ENCODE measurements at places on chromosomes 7 and 10.

- no peak for DNase-seq
These were observed 55.5 kb upstream of the LHFPL3 start for GRCh38 chr7:104272767-104273384.

- DNase-seq: no peak
These were observed 8.7 kb downstream of the STARD3NL start for GRCh38 chr7:38186593-38187314.

DNA sequence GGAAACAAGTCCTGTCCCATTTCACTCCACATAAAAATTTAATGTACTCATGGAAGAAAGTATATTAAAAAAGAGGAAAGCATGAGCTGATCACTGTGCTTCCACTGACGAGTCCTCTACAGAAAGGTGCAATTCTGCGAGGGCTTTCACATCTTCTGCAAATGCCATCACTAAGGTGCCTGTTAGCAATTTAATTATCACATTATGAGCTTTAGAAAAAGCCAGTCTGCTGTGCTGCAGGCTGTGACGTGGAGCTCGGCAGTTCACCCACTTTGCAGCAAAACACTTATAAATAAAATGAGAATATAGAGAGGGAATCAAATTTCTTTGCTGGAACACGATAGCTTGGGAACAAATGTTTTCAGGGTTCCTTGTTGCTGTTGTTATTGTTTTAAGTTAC, 22.5 kb upstream of the NEUROD6 start:
- no peak for DNase-seq

- no peak for DNase-seq
These were observed 19.2 kb downstream of the GNA12 start for GRCh38 chr7:2824678-2825461.

DNA sequence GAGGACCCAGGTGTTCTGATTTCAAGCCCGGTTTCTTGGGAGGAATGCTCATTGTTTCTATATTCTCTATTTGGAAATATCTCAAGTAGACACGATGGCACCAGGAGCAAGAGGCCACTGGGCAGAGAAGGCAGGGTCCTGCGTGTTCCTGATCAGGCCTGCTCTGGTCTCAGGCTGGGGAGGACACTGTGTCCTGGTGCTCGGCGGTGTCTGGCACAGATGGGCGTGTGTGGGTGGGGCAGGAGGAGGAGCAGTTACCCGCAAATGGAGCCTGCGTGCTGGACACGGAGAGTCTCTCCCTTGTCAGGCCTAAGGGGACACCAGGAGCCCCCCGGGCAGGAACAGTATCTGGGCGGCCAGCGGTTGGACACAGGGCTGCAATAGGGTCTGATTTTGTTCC, 25.9 kb upstream of the GOLGA7B start:
- DNase-seq: no peak

DNA sequence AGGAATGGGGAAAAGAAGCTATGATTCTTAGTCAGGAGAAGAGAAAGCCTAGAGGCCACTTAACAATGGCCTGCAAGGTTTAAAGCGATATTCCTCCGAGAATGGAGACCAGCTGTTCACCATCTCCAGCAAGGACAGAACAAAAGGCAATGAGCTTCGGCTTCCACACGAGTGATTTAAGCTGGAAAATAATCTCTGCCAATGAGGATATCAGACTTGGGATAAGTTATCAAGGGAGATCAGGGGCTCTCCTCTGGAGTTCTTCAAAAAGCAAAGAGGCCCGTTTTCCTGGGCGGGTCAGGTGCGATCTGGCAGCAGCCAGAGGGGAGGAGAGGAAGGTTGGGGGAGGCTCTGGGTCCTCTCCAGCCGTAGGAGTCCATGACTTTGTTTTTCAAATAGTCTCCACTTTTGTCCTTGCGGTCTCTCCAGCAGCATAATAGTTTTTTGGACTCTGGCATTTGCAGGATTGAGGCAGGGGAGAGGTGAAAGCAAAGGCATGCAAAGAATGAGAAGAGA, 211.3 kb downstream of the SKIDA1 start:
- no peak for DNase-seq

DNA sequence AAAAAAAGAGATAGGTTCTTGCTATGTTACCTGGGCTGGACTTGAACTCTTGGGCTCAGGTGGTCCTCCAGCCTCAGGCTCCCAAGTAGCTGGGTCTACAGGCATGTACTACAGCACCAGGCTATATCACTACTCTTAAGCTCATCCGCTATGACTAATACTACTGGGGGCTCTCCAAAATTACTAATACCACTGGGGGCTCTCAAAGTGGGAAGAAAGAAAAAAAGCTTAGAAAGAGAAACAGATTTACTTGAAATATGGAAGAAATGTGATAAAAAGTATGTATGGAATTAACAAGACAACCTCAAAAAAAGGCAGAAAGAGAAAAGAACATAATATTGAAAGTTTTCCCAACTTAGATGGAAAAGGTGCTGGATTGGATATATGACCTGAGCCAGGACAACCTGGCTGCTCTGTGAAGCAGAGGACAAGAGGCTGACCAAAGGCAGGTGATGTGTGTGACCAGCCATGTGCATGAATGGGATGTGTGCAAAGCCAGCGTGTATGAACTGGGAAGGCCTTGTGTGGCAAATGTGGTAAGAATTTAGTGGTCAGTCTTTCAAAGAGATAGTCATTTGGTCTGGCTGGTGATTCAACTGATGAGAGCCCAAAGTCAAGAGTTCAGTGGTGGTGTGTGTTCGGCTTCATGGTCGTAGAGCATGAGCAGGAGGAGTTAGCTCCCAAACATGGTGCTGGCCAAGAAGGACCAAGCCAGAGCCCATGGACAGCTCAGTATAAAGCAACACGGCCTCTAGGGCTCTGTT, 232.4 kb upstream of the KLF14 start:
- DNase-seq: no peak

- no peak for DNase-seq
These were observed 44.2 kb downstream of the GLRX3 start for GRCh38 chr10:130180416-130180815.

- no peak for DNase-seq
These were observed 248.9 kb downstream of the KIAA1217 start for GRCh38 chr10:24457661-24458318.

GRCh38 chr10:70849582-70850016, 33.9 kb downstream of the SGPL1 start:
- DNase-seq: no peak

DNA sequence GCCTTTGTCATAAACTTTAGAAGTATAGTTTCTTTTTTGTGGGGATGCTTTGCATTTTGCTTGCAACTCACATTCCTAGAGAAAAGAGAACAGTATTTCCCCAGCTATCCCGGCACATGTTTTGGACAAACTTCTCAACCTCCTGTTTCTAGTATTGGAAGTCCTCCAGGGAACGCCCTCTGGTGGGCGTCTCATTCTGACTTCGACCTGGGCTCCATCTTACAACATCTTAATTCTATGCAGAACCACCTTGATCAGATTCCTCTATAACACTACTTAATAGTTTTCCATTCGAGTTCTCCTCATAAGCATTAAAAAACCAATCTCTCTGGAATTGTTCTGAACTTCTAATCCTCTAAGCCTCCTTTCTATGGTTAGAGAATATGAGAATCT, 139.5 kb upstream of the FZD8 start:
- DNase-seq: no peak

GRCh38 chr7:38318241-38318640, 44.8 kb upstream of the TARP start:
- DNase-seq: no peak

- no peak for DNase-seq
These were observed 166.5 kb downstream of the TMEM26 start for GRCh38 chr10:61286686-61287085.

DNA sequence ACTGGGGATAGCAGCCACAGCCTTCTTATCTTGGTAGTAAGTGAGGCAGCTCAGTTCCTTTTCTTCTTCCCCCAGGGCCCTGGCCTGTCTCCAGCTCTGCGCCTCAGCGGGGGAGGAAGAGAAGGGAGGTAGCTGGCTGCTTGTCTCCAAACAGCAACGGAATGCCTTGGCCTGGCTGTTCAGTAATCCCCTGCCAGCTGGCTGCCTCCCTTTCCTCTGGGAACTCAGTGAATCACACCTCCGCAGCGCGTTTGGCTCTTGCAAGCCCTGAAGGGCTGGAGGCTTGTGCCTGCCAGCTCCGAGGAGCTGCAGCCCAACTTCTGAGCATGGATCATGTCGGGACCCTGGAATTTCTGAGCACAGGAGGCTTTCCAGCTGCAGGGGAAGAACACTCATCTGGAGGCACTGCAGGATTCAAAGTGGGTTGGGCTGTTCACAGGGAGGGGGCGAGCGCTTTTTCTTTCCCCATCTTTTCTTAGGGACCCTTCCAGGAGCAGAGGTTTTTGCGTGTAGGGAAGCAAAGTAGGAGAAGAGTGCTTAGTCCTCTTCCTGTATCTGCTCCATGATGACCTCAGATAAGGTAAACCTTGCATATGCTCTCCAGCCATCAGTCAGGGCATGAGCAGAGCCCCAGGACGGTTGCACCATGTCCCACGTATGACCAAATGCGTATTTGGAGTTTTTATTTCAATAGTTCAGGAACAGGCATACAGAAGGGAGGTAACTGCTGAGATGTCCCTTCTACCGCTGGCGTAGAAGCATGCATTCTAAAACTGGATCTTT, 253.2 kb upstream of the INHBA start:
- no peak for DNase-seq

- DNase-seq: no peak
These were observed 7.0 kb downstream of the MXI1 start for GRCh38 chr10:110214371-110214826.

DNA sequence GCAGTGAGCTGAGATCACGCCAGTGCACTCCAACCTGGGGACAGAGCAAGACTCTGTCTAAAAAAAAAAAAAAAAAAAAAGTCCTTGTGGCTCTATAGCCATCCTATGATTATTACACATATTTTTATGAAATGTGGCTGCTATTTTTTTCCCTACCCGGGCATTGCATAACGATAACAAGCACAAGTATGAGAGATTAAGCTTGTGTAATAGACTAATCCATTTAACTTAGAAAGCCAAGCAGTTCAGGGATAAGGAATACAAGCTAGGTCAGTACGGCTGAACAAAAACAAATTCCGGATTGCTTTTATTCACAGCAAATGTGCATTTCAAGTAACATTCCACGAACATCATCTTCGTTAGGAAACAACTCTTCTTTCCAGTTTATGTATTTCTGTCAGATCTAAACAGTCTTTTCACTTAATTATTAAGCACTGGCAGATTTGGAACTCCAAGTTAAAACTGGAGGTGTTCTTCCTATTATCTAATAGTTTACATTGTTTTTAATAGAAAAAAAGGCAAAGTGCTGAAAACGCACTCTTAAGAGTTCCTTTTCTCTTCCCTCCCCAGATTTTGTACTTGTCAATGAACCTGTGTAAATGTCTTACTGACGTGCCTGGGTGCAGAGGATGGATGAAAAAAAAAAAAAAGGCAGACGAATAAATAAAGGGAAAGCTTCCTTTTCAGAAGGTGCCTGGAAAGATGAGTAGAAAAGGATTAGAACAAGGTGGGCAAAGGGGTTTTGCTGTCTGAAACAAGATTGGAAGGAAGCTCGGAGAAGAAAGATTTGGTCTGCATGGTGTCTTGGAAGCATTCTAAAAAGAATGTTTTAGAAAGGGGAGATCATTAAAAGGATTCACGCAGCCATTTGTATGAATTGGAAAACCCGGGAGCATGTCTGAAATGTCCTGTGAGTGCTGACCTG, 81.1 kb downstream of the PRTFDC1 start:
- DNase-seq: no peak

- DNase-seq: peak; percentile 7
These were observed at the start of gene TMEM178B for GRCh38 chr7:141073641-141074161. Gene TMEM178B, plus strand, starts transcription at chr7:141074064.

- DNase-seq: no peak
These were observed 22.1 kb downstream of the RAB18 start for GRCh38 chr10:27526242-27526641.

DNA sequence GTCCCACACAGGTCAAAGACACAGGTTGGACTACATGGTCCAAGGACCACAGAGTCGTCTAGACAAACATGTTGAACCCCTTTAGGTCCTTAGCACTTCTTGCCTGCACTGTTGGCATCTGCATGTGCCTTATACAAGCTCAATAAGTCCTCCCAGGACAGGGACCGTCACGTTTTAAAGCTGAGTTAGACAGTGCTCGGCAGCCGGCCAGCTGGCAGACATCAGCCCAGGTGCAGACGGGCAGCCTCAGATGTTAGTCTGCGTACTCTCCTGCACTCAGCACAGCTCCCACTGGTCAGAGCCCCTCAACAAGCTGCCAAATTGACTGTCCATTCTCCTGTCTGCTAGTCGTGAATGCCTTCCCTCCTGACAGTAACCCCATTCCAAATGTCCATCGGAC, 34.9 kb downstream of the PARP12 start:
- DNase-seq: no peak

DNA sequence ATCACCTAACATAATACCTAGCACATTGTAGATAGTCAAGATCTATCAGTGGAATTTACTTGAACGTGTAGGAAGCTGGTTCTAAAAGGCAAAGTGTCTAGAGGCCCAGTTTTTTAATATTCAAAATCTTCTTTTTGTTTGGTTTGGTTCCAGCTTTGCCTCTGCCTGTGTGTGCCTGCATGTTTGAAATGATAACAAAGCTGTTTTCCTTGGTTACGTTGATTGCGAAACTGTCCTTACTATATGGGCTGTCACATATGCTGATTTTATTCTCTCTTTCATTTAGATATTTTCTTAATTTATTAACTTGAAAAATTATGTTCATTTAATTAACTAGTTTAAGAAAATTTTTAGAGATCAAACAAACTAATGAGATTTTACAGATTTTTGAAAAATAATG, 237.3 kb downstream of the SEMA3A start:
- no peak for DNase-seq

DNA sequence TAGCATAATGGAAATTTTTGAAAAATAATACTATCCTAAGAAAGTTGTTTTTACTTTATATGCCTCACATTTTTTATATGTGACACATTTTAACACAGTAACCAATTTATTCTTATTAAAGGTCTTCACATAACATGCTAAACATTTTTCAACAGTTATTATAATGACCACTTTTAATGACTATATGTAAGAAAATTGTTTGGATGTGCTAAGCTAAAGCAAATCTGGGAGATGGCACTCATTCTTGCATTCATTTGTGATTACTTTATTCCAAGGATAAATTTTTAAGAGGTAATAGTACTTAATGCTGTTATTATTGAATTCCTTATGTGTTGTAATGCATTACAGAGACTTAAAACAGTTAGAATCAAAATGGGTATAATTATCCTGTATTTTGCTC, 88.1 kb downstream of the ANKIB1 start:
- no peak for DNase-seq

Measured in activated naive CD4-positive, alpha-beta T cell treated with Interleukin-2 at 50 U/mL for 16 hours (primary cell).